ENCODE measurements at places on chromosomes 1 and 21. TPM values are rescaled to one million over a fixed set of nuclear protein-coding genes. Genes with fewer than 3 reads are reported as not detected.

Gene CRYAA
- not detected for polyA plus RNA-seq

Gene CFHR1
- 0.23 TPM for polyA plus RNA-seq

Gene OR2L5
- not detected for polyA plus RNA-seq

Gene LCE3B
- polyA plus RNA-seq: not detected

Gene LRRC53
- polyA plus RNA-seq: not detected

Gene ABL2
- 7.5 TPM for polyA plus RNA-seq

Gene SPTA1
- not detected for polyA plus RNA-seq

Gene HTR6
- 0.05 TPM for polyA plus RNA-seq

Gene VCAM1
- polyA plus RNA-seq: 7.2 TPM

Gene BCAR3
- polyA plus RNA-seq: 49.2 TPM

Gene PRELP
- polyA plus RNA-seq: 0.26 TPM

Gene VHLL
- polyA plus RNA-seq: not detected

Gene VPS13D
- polyA plus RNA-seq: 15.0 TPM

Gene OR4F29
- not detected for polyA plus RNA-seq

All from SK-N-SH (cell line).